Left forelimb (tissue), 1 donor: ENCODE measurements at places on chromosomes 2 and 18.

- DNase-seq, result no peak
Observed at GRCh38 chr2:239113171-239113570, 265.3 kb downstream of the TWIST2 start.

- no peak for DNase-seq
Observed at GRCh38 chr2:197628043-197628500, 47.3 kb downstream of the RFTN2 start.

DNA sequence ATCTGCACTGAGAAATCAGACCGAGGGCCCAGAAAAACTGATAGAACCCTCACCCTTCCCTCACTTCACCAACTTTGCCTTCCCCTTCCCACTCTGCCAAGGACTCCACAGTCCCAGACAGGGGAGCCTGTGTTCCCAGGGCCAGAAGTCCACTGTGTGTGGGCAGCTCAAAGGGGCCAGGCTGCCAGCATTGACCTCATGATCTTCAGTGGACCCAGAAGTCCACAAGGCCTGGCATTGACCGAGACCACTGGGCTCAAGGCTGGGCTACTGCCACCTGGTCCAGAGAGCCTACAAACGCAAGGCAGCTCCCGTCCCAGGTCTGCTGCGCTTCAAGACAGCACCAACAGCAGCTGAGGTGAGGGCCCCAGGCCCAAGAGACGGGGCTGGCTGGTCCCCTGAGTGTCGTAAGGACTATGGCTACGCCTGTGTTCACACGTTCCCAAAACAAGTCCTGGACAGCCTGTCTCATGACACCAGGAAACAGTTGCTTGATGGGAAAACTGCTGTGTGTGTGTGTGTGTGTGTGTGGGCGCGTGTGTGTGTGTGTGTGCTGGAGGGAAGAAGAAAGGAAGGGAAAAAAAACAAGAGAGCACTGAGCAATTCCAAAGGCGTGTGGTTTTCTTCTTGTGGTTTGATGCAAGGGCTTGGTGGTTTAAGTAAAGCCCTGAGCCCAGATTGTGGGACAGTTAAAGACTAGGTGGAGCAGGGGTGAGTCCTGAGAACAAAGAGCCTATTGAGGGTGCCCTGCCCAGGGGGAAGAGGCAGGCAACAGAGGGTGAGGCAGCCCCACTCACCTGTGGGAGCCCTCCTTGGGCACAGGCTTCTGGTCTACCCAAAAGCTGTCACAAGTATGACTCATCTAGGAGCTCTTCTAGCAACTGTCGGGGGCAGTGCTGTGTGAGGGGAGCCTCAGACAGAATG is 46.6 kb upstream of the ZBTB7C start:
- no peak for DNase-seq

DNA sequence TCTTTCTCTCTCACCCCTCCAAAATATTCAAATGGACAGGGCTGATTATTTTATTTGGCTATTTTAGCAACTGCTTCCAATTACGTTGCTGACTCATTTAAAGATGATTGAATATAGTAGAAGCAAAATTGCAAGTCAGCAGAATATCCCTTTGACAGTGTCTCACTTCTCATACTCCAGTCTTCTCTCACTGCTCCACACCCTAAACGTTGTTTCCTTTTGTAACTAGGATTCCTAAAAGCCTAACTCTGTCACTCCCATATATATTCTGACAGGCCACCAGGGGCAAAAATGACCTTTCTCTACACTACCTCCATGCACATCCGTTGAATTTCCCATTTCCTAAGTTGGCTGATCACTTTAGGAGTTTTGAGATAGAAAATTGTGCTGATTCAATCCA is 351.1 kb downstream of the RND3 start:
- no peak for DNase-seq

DNA sequence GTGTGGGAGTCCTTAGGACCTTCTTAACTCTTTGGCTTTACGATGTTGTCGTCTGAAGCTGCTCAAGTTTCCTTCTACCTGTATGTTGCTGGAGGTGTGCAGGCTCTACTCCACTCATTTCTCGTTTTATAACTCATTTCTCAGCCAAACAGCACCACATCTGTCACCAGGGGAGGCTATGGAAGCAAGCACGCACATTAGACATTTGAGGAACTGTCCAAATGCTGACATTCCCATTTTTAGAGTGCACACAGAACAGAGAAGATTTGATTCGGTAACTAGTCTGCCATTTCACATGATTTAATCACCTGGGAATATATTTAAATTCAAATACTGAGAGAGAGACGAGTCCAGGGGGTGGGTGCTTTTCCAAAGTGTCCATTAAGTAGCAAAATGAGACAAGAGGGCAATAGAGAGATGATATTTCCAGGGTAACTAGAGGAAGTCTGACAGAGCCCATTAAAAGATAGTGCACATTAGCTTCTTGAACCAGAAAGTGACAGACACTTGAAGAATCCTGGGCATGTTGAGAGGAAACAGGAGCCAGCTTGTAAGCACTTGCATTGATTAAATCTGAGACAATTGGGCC is 793.3 kb downstream of the TDRD15 start:
- DNase-seq, result no peak

GRCh38 chr2:15768615-15769014 is 171.7 kb upstream of the MYCN start:
- DNase-seq, result no peak

- no peak for DNase-seq
Observed at GRCh38 chr2:152415231-152415642, 80.3 kb downstream of the FMNL2 start.

DNA sequence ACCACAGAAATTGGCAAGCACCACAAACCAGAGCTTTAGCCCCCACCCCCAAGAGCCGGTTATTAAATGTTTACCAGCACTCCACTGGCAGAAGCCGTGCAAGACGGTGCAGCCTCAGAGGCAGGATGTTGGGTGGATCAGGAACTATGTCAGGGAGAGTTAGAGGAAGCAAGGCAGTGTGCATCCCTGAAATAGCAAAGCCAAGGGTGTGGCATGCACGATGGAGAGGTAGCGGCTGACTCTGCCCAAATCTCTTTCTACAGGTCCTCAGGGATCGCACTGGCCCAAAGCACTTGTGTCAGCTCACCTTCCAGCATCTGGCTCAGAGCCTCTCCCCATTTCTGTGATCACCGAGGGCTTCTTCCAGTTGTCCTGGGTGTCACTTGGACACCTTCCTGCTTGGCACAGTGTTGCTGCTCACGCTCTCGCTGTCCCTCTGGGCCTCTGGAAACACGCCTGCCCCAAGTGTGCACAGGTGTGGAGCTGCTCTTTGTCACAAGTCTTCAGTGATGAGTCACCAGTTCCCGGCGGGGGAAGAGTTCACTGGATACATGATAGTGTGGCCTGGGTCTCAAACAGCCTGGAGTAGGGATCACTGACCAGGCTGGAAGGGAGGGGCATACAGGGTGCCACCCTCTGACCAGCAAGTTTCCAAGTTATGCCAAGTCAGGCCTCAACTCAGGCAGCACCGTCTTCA is 17.3 kb upstream of the B3GNT7 start:
- DNase-seq, result no peak

GRCh38 chr2:8983571-8983970 is 19.9 kb downstream of the MBOAT2 start:
- no peak for DNase-seq

DNA sequence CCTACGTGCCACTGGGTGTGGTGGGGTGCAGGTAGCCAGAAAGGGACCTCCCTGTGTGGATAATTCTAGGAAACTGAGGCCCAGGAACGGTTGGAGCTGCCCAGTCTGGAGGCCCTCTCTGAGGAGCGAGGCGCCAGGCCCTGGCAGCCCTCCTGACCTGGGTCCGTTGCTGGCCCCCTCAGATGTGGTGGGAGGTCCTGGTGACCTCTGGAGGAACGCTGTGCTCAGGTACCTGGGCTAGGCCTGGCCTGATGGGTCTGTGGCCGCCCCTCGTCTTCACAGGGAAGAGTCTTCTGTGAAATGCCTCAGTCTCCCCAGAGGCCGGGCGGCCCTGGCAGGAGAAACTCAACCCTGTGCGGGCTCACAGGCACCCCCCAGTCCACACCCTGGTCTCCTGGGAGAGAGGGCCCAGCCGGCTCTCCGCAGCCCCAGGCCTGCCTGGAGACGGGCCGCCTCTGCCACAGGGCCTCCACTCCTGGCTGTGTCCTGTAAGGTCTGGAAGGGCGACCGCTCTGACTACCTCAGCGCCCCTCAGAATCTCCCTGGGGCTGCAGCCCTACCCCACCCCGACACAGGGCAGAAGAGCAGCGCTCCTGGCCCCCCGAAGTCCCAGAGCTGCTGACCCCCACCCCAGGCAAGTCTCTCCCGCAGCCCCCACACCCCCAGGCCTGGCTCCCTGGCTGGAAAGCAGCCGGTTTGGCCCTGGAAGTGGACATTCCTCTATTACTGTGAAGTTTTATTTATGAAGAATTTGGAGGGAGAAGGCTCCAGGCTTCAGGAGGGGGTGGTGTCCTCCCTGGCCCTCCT is 3.7 kb downstream of the B3GNT7 start:
- peak; percentile 64 for DNase-seq

- DNase-seq, result no peak
Observed at GRCh38 chr18:33114749-33115148, 325.8 kb downstream of the CCDC178 start.

GRCh38 chr2:137172162-137172561 is 406.8 kb downstream of the THSD7B start:
- no peak for DNase-seq

DNA sequence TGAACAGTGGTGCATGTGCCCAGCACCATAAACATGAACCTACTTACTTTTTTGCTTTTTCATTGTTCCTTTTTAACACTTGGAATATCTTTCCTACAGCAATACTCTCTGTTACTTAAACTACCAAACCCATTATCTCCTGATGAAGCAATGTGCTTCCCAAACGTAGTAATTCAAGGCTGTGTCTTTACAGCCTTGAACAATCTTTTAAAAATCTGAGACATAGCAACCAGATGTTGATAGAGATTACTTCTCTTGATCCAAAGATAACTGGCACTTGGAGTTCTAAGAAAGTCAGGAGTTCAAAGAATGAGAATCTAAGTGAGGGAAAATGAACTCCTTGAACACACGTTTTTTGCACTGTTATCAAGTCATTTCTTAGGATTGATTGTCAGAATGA is 40.4 kb downstream of the ATP8B1 start:
- no peak for DNase-seq

GRCh38 chr2:138415985-138416384 is 85.6 kb upstream of the SPOPL start:
- DNase-seq, result no peak

- DNase-seq, result no peak
Observed at GRCh38 chr2:150063931-150064548, 423.4 kb downstream of the RND3 start.

- DNase-seq, result peak; percentile 67
Observed at GRCh38 chr2:20666304-20667150, at the start of gene GDF7. Gene GDF7, plus strand, starts transcription at chr2:20667144. Its CDS starts 96 bp downstream, at chr2:20667240.

- peak; percentile 77 for DNase-seq
Observed at GRCh38 chr2:217836901-217837491, 165.8 kb downstream of the TNS1 start.

- DNase-seq, result no peak
Observed at GRCh38 chr2:61645911-61646310, 107.8 kb upstream of the XPO1 start.

GRCh38 chr2:29837925-29838324 is 83.5 kb downstream of the ALK start:
- no peak for DNase-seq

DNA sequence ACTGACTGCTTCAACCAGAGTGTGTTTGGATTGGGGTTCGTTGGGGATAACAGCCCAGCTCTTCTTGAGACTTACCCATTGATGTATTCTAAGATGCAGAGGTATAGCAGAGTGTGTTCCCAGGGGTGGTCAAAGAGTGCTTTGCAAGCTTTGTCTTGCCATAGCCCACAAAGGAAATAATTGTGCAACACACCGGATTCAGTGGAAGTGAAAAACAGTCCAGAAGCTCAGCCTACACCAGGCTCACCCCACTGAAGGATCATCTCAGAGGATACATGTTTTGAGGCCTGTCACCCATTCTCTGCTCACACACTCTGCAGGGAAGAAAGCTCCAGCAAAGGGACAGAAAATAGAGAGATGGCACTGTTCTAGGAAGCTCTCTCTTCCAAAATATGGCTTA is 9.6 kb downstream of the CACNB4 start:
- no peak for DNase-seq

- DNase-seq, result no peak
Observed at GRCh38 chr2:234404957-234405356, 91.9 kb downstream of the ARL4C start.

- DNase-seq, result no peak
Observed at GRCh38 chr2:45237128-45237527, 227.9 kb upstream of the SIX2 start.

- DNase-seq, result no peak
Observed at GRCh38 chr18:47143899-47144485, 6.3 kb downstream of the HDHD2 start.

DNA sequence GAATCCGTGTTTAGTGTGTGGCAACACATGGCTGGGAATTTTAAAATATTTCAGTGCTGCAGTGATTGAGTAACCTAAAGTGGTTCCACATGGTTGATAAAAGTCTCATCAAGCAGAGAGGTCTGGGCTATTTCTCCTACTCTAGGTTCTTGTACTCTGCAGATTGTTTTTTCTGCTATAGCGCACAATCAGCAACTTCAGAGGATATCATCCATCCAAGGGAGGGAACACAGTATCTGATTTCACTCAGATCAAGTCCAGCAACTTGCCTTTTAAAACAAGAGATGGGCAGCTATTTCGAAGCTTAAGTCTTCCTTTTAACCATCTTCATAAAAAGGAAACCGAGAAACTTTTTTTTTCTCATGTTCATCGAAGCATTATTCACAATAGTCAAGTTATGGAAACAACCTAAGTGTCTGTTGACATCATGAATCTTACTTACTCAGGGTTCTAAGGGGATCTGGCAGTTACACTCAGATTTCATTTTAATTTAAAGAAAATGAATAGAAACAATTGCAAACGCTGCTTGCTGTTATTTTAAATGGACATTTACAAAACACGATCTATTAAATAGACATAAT is 172.7 kb upstream of the TRIB2 start:
- DNase-seq, result no peak

DNA sequence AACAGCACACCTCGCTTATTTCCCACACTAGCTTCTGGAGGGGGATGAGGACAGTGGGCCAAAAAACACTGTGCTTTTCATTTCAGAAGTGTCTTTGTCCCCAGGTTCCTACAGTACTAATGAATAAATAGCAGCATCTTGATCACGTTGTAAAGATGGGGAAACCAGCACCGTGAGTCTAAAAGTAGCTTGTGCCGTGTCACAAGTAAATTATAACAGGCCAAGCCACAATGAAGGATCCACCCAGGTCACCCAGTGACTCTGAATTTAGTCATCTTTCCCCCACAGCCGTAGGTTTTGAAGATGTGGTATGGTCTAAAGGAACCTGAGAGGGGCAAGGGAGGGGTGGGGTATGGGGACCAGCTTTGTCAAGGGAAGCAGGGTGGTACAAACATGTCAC is 8.8 kb downstream of the FZD7 start:
- DNase-seq, result no peak

DNA sequence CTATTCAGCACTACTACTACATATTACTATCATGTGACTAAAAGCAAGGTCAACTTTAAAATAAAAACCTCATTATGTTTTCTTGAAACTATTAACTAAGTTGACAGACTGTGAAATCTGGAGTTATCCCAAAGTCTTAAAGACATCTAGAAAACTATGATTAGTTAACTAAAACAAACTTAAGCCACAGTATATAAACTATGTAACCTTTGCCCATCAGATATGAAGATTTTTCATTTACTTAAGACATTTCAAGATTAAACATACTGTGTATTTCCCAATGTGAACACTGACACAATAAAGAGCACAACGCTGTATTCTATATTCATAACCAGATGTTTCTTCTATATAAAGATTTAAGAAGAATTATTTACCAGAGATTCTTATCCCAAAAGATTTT is 33.5 kb upstream of the CACNB4 start:
- DNase-seq, result no peak
